ENCODE measurements at places on chromosomes 13 and 19.

DNA sequence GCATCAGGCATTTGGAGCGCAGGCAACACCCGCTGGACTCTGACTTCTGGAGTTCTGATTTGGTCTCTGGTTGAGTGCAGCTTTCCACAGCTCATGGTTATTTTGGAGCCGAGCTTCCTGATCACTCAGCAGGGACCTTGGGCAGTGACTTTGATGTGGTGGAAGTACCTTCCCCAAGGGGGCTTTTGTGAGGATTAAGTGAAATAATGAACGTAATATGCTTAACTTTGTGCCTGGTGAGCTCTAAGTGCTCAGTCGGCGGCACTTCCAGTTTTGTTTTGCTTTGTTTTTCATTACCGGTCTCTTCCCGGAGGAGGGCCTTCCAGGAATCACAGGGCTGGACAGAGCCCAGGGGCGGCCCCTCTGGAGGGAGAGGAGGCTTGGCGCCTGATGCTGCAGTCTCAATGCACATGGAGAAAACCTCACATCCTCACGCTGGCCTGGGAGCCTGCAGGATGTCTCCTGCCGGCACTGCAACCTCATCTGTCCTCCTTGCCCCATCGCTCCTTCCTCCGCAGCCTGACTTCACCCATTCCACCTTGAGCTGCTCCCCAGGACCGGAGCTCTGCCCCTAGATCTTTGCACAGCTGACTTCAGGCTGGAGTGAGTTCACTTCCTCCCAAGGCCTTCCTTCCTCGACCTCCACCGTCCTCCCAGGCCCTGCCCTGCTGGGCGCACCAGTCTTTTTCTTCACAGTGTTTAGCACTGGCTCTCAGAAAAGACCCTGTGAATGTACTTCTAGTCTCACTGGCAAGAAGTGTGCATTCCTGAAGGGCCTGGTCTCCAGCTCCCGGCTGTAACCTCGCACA, 1.5 kb downstream of the PLEKHF1 start:
- DNase-seq = peak; percentile 85

- no peak for DNase-seq
Measured at GRCh38 chr19:11322269-11323024, 17.0 kb downstream of the RAB3D start.

- DNase-seq = no peak
Measured at GRCh38 chr13:28425793-28426192, 69.1 kb downstream of the FLT1 start.

DNA sequence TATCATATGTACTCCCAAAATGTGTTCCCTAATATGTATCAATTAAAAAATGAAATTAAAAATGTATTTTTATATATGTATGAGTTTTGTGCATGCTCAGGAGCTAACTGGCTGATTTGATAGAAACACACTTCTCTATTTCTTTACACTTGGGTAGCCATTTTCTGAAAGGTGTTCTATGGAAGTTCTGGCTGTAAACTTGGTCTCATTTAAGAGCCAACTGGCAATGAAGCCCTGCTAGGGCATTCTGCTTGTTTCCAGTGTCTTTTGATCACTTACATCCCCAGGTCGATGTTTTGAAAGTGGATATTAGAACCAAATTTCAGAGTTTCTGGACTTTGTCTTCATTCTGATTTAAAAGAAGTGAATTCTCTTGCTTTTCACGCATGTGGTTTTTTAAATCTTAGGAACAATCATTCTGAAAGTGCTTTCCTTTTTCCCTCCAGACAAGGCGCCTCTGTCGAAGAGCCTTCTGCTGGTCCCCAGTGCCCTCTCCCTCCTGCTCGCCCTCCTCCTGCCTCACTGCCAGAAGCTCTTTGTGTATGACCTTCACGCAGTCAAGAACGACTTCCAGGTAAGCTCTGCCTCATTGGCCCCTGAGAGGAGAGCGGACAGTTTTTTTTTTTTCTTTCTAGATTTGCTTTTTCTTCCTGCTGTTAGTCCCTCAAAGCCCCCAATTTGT, 20.1 kb downstream of the GPR18 start:
- no peak for DNase-seq

DNA sequence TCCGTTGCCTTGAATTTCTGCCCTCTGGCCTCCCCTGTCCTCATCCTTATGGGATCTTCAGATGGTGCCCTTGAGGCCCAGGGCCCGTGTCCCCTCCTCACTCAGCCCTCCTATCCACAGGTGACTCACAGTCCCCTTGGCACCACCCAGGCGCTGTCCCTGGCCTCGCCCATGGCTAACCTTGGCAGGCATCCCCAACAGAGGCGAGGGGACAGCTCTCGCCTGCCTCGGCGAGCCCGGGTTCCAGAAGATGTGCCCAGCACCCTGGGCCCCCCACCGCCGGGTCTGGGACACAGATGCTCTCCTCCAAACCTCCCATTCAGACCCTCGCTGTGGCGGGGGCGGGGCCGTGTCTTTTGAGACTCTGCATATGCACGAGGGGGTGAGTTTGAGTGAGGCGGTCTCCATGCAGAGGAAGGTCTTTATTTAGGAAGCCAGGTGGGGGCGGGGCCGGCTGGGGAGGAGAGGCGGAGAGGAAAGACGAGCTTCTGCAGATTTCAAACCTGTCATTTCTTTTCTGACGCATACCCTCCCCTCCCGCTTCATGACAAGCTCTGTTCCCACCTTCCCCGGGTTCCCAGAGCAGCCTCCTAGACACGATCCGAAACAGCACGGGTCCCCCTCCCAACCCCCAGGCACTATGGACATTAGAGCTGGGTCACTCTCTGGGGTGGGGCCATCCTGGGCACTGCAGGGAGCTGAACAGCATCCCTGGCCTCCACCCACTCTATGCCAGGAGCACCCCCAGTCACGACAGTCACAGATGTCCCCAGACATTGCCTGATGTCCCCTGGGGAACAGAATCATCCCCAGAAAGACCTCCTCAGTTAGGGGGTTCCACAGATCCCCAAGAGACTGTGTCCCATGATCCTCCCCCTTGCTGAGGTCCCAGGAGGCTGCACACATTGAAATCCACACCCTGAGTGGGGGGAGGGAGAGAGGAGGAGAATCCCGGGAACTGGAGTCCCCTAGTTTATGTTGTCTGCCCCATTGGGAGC, 48.5 kb downstream of the GNG7 start:
- DNase-seq = no peak

GRCh38 chr19:45677351-45678230, 9.6 kb downstream of the GIPR start:
- DNase-seq = peak; percentile 14

DNA sequence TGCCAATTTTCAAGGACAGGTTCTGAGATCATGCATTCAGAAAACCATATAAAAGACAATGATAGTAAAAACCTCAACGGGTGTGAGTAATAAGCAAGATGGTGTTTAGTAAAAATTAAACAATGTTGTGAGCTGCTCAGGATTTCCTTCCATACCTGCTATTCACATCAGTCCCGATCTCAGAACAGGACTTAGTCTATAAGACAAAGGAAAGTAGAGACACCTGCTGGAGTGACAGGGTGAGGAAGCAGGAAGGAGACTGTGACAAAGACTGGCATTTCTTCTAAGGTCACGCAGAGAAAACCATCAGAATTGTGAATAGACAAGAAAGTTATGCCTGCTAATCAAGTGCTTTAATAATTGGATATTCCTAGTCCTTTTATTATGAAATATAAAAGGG, 648.0 kb downstream of the DACH1 start:
- no peak for DNase-seq

DNA sequence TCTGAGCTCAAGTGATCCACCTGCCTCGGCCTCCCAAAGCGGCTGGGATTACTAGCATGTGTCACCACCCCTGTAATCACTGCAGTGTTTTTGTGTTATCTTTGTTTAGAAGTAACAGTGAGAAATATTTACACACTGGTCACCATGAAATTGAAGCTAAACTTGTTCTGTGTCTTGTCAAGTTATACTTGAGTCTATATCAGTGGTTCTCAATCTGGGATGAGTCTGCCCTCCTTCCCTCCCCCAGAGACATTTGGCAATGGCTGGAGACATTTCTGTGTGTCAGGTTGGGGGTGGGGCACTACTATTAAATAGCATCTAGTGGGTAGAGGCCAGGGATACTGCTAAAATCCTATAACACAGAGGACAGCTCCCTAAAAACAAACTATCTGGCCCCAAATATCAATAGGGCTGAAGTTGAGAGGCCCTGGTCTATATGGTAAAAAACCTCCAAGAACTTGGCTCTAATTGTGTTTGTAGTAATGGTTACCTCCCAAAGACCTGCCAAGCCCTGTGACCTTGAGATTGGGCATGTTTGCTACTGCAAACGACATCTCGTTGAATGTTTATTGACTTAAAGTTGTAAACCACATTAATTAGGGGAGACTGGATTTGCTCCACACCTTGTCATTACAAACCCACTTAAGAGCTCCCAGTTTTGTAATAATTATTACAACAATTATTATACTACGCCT, 6.9 kb downstream of the CTU1 start:
- DNase-seq = no peak

- peak; percentile 59 for DNase-seq
Measured at GRCh38 chr19:13155472-13156359, 5.5 kb downstream of the IER2 start.

- peak; percentile 20 for DNase-seq
Measured at GRCh38 chr13:45242070-45242469, 41.2 kb upstream of the KCTD4 start.

DNA sequence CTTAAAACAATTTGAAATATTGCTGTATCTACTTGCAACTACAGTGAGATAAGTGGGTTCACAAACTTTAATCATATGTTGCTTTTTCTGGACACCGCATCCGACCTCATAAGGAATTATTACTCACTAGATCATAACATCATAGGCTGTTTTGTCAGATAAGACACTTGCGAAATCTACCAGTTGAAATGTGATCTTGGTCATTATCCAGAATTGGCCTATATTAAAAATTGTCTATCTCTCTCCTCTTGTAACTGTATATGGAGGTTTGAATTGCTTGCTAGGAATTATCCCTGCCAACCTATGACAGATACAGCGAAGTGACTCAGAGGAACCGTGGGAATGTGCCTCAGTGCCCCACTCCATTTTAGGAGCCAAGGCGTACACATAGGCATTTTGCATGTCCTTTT, 117.0 kb upstream of the POSTN start:
- no peak for DNase-seq

DNA sequence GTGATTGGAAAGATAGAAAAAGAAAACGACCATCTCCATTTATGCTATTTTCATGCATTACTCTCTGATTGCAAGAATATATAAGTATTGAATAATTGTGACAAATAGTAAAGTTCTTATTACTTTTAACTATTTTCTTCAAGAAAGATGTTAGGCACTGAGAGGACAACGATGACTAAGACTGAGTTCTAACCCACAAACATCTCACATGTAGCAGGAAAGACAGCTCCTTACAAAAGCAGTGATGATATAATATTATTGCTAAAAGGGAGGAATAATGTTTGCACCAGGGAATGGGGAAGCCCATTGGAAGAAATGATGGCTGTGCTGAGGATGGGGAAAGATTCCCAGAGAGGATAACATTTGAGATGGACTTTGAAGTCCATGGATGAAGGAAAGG, 22.6 kb downstream of the RXFP2 start:
- DNase-seq = no peak

DNA sequence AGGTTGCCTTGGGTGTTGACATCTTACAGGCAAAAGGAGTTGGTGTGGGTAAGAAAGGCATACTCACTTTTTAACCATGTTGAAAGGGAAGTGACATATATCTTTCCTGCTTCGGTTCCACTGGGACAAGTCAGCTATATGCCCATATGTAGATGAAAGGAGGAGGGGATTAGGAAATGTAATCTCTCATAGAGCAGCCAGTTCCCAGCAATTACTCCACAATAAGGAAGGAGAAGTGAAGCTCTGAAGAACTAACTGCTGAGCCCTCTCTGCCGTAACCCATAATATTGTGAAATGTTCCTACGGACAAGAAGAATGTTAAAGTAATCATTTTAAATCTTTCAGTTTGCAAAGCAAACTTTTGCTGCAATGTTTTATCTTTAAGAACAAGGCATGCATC, 82.2 kb downstream of the EDNRB start:
- DNase-seq = no peak

DNA sequence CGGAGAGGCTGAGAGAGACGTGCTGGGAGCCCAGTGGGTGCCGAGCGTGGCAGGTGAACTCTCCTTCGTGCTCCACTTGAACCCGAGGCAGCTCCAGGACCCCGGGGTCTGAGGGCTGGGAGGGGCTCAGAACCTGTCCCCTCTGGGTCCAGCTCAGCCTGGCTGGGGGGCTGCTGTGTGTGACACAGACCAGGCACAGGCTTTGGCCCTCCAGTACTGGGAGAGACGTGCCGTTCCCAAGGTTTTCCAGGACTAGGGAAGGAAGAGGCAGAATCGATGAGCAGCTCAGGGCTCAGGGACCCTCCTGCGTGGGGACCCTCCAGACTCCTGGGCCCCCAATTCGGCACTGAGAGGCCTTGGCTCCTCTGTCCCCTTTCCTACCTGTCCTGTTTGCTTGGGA, 2.3 kb downstream of the SIGLEC10 start:
- DNase-seq = no peak

All from muscle of arm (tissue), 14 donors.